ENCODE measurements at places on chromosomes 12 and 14.

- no peak for DNase-seq
These were observed 367.2 kb upstream of the LMO3 start for GRCh38 chr12:16972923-16973770.

DNA sequence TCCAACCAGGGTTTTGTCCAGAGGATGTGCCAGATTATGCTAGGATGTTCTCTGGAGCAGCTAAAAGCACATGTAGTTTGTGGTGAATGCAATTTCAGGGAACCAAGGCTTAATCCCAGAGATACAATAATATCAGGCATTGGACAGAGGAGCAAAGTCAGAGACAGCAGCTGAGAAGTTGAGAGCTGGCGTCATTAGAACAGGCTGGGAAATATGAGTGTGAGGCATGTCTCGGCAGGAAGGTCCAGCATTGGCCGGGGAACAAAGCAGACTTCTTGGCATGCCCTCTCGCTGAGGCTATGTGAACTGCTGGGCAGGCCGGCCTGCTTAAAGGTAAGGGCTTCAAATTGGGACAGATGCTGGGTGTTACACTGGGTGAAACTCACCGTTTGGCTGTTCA, 125.4 kb downstream of the CAND1 start:
- no peak for DNase-seq

GRCh38 chr14:69288011-69288771, 28.2 kb downstream of the GALNT16 start:
- DNase-seq, result no peak

DNA sequence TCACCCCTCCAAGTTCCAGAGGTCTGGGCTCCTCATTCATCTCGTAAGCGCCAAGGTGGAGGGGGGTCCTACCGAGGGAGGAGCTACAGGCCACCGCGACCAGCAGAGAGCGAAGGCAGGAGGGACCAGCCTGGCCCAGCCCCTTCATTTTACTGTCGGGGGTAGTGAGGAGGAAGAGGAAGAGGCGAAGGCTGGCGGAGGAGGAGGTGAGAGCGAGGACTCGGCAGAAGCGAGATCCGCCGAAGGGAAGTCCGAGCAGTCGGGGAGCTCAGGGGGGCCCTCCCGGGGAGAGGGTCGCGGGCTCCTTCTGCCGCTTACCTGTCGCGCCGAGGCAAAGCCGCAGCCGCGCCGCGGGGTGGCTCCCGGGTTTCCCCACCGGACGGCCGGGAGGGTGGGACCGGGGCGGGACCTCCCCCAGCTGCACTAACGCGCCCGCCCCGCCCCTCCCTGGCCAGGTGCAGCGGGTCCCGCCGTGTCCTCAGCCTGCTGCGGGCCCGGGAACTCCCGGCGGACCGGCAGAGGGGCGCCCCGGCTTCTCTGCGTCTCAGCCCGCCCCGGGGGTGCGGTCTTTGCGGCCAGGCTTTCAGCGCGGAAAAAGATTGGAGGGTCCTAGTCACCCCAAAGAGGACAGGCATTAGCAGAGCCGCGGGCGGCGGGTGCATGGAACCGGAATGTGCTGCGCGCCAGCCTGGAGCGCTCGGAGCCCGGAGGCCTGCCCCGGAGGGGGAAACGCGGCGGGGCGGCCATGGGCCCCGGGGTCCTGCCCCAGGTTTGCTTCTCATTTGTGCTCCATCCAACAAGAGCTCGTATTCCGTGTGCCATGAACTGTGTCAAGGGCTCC, at the start of gene GALNT6:
Gene GALNT6 (minus strand): TSS at position 124 of the 841 bp plus-strand sequence. CDS start 11,625 bp downstream, outside the sequence.
- DNase-seq, result peak; percentile 76

- DNase-seq, result no peak
These were observed 1501.8 kb upstream of the FLRT2 start for GRCh38 chr14:84028080-84028604.

- DNase-seq, result no peak
These were observed 10.8 kb upstream of the GYS2 start for GRCh38 chr12:21615431-21615830.

DNA sequence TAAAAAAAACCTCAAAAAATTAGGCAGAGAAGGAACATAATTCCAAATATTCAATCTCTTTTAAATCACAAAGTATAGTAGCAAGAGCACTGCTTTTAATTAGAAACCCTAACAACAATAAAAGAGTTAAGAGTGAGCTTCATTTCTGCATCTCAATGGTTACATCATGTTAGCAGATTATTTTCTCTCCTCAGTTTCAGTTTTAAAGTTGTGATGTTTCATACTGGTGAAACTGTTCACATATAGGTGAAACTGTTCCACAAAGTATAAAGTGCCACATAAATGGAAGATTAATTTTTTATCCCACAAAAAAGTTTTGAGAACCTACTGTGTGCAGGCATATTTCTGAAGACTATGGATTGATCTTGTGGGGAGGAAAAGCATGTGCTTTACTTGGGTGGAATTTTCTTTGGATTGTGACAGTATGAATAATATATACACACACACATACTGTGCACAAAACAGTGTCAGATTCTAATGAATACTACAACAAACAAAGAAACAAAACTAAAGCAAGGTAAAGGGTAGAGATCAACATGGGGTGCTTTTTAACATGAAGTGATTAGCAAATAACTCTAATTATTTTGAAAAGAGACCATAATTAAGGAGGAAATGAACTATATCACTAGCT, 17.1 kb downstream of the LUM start:
- no peak for DNase-seq

DNA sequence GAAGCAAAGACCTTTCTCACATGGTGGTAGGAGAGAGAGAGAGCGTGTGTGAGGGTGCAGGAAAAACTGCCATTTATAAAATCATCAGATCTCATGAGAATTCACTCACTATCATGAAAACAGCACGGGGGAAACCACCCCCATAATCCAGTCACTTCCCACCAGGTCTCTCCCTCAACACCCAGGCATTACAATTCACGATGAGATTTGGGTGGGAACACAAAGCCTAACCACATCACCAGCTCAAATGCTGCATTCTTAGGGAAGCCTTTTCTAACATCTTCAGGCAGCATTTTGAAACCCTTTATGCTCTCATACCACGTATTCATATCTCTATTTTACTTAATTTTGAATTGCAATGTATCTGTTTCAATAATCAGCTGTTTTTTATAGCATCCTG, 165.9 kb downstream of the TMTC3 start:
- no peak for DNase-seq

- DNase-seq, result no peak
These were observed 40.5 kb downstream of the ESR2 start for GRCh38 chr14:64253672-64254071.

GRCh38 chr12:130076752-130077151, 85.5 kb upstream of the FZD10 start:
- DNase-seq, result no peak

DNA sequence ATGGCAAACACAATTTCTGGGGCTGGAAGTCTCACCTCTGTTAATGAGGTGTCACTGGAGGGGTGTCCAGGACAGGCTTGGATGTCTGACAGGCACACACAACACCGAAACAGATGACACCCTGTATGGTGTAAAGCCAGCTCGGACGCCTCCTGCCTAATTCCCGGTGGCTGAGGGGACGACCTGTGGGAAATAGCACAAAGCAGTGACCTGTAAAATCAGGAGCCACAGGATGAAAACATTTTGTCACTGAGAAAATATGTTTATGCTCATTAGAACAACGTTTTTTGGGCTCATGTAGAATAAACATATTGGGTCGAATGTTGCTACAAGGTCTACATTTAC, 285.0 kb upstream of the RTL1 start:
- DNase-seq, result no peak

GRCh38 chr12:94229902-94230301, 81.5 kb downstream of the PLXNC1 start:
- DNase-seq, result no peak

- DNase-seq, result peak; percentile 68
These were observed 12.9 kb downstream of the SPRYD3 start for GRCh38 chr12:53065975-53066931.

DNA sequence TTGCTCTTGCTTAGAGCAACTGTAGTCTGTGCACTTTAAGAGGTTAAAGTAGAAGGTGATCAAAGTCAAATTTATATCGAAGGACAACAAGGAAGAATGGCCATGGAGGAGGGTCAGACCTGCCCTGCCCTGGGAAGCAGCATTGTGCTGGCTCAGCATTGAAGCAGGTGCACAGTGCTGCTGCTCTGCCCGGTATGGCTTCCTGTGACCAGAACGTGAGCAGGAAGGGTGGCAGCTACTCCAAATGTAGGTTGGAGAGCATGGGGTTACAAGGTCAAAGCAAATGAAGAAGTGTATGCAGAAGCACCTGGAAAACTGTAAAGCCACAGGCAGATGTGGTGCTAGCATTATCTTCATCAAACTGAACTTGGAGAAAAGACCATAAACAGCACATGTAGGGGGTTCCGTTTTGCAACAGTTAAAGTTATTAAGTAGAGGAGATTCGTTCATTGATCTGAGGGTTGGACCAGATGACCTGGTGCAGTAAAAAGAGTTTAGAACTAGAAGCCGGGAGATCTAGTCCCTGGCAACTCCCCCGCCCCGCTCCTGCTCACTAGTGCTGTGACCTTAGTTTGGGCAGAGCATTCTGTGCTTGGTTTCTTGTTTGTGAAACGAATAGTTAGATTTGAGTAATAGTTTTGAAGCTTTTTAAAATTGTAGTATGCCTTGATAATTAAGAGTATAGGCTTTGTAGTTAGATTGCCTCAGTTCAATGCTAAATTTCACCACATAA, 84.2 kb downstream of the SCN8A start:
- DNase-seq, result no peak

- DNase-seq, result peak; percentile 63
These were observed 6.1 kb downstream of the CCDC184 start for GRCh38 chr12:48189331-48190125.

- DNase-seq, result no peak
These were observed 1.7 kb upstream of the TMEM229B start for GRCh38 chr14:67490196-67490595.

- DNase-seq, result no peak
These were observed 6.0 kb downstream of the PLD4 start for GRCh38 chr14:104930526-104931303.

- no peak for DNase-seq
These were observed 660 bp upstream of the MAP1LC3B2 start for GRCh38 chr12:116558280-116559161.

GRCh38 chr12:3305464-3305863, 185.5 kb upstream of the PRMT8 start:
- no peak for DNase-seq

GRCh38 chr14:24056800-24057184, 5.0 kb downstream of the CARMIL3 start:
- DNase-seq, result no peak

DNA sequence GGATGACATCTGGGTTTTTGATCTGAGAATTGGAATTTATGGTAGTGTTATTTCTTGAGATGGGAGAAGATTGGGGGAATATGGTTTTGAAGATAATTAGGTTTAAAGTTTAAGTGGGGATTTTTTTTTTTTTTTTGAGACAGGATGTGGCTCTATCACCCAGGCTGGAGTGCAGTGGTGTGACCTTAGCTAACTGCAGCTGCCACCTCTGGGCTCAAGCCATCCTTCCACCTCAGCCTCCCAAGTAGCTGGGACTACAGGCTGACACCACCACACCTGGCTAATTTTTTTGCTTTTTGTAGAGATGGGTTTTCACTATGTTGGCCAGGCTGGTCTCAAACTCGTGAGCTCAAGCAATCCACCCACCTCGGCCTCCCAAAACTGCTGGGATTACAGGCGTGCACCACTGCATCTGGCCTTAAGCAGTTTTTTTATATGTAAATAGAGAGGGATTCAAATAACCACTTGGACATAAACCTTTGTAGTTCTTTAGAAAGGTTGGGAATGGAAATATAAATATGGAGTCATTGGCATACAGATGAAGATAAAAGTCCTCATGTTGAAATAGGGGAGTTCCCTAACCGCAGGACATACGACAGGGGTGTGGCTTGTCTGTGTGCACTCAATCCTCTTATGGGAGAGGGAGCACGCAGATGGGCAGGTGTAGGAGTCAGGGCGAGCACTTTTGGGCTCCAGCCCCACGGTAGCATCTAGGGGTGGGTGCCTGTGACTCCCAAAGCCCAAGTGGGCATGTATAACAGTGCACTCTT, 4.7 kb downstream of the LIN52 start:
- DNase-seq, result no peak

- no peak for DNase-seq
These were observed 22.2 kb upstream of the PLEKHG6 start for GRCh38 chr12:6288235-6288634.

DNA sequence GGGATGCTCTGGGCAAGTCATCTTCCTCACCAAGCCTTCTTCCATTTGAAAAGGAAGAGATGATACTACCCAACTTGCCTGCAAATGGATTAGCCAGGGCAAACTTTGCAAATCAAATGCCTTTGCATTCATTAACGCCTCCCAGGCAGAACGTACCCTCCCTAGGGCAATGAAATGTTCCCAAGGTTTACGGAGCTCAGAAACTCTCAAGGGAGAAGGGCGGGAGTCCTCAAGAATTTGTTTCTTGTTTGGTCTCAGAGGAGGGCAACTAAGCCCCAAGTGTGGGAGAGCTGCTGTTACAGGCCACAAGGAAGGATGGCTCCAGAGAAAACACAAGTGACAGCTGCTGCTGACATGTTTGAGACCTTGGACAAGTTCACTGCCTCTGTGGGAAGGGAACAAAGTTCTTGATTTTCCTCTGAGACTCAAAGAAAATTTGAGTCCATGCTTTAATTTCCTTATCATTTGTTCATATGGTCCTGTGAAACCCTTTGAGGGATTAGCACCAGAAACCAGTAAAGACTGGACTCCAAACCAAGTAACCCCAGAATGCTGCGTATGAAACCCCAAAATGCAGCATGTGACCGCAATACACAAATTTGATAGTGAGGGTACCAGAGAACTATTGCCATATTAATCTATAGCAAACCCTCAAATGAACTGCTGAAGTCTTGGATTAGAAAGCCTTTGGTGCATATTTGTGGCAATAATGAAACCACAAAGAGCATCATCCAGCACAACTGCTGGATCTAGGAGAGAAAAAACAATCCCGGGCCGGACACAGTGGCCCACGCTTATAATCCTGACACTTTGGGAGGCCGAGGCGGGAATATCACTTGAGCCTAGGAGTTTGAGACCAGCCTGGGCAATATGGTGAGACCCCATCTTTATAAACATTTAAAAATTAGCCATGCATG, 22.9 kb downstream of the SPTB start:
- no peak for DNase-seq

DNA sequence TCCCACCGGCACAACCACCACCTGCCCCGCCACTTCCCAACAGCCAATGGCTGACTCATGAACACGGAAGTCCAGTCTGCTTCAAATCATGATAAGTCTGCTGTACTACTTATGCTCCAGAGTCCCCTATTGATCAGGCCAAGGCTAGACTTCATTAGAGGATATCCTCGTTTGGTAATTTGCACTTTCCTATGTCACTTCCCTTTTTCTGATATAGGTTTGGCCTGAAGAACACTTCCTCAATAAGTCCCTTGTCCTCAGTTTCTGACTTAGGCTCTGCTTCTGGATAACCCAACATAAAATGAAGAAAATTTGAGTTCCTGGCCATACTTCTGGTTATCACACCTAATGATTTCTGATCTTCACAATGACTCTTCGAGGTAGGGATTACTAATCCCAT, 45.3 kb downstream of the IFNG-AS1 start:
- DNase-seq, result no peak

- DNase-seq, result no peak
These were observed 36.4 kb upstream of the ATXN2 start for GRCh38 chr12:111635524-111635923.
